ENCODE measurements at places on chromosomes 2 and 18.
A peak's percentile ranks its signal among the peaks of the same experiment; 100 is the strongest.

GRCh38 chr18:45213040-45213333 is 402.3 kb upstream of the SLC14A2 start:
- no peak for DNase-seq

GRCh38 chr2:20227894-20228505 is 3.1 kb upstream of the SDC1 start:
- no peak for DNase-seq

DNA sequence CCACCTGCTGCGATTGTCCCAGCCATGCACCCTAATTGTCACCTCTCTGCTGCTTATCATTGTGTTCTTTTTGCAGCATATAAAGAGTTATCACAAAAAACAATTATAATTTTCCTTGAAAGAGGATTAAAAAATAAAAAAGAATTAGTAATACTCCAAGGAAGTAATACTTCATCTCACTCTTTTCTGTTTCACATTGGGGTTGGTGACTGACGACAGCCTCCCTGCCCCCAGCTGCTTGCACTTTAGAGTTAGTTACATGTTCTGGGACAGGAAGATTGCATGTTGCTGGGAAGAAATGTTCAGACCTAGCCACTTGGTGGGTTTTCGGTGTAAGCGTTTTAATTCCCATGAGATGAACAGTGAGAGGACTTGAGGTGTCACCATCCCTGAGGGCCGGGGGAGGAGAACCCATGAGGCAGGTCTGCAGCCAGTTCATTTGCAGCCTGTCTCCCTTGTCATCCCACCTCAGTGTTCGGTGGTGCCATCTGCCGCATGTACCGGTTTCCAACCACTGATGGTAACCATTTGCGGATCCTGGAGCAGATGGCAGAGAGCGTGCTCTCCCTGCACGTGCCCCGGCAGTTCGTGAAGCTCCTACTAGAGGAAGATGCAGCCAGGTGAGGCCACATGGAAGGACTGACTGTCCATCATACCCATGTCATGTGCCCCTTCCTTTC is 69.1 kb downstream of the COA5 start:
- no peak for DNase-seq

GRCh38 chr2:121362774-121363173 is 77.8 kb upstream of the TFCP2L1 start:
- DNase-seq: peak; percentile 57

GRCh38 chr18:35458677-35459441 is 38.9 kb downstream of the INO80C start:
- DNase-seq: no peak

Data from NCI-H446 (cell line).